ENCODE measurements at places on chromosomes 7 and 10.

- no peak for DNase-seq
These were observed 5.6 kb upstream of the MTG1 start for GRCh38 chr10:133388236-133388972.

GRCh38 chr7:30934225-30934624, 22.6 kb downstream of the AQP1 start:
- no peak for DNase-seq

DNA sequence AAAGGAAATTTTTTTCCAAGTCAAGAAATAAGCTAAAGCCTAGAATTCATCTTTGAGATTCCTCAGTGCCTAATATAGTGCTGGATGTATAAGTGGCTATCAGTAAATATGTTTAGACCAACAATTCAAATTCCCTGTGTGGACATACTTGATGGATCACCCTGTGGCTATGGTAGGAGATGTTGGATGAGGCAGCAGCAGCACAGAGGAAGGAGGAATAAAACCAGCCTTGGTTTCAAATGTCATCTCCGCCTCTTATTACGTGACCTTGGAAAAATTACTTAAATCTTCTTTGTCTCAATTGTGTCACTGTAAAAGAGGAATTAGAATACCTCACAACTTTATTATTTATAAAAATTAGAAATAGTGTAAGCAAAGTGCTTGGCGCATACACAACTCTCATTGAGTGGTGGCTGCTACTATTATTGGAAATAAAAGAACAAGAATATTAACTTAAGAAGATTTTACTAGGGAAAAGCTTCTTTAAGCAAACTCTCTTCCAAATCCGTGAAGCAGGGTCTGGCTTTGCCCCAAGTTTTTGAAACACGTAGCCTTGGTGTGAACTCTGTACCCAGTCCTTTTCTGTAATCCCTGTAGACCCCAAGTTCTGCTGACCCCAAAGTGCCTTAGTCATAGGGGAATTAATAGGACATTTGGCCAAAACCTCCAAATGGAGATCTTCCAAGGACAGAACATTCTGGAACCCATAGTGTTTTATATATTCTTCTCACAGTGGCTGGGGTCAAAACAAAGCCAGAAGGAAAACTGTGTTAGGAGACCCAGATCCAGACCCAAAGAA, 283.8 kb downstream of the PTEN start:
- DNase-seq: no peak

- no peak for DNase-seq
These were observed 220.6 kb upstream of the RHOBTB1 start for GRCh38 chr10:61164458-61165160.

DNA sequence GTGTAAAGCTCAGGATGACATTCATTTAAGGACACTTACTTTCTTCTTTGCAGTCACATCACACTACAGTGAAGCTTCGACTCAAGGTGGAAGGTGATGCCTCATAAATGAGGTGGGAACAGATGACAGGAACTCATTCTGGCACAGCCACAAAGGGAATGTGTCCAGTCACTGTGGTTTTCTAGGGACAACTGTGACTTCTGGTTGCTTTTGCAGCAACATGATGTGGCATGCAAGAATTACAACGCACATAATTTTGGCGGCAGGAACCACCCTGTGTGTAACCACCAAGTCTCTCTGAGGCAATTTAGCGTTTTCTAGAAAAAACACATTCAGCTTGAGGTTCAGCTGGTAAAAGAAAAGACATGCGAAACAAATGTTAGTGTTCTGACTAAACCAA, 32.0 kb upstream of the FERD3L start:
- DNase-seq: no peak

DNA sequence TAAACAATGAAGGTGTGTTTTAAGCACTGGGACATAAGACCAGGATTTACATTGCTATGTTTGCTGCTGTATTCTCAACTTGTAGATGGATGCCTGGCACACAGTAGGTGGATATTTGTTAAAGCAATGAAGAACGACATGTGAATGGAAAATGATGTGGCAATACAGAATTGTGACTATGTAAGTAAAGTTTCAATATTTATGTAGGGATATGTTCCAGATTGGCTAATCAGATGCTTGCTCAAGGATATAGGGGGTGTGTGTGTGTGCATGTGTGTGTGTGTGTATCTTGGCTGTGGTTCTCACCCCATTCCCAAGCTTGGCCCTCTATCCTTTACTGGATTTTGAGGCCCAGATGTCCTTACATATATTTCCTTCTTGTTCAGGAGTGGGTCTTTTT, 42.7 kb upstream of the LAMB1 start:
- no peak for DNase-seq
